ENCODE measurements at places on chromosomes 5 and 9. TPM values are rescaled to one million over a fixed set of nuclear protein-coding genes. Genes with fewer than 3 reads are reported as not detected.

Gene SAPCD2
- 32.9 TPM for total RNA-seq

Gene MPDZ
- total RNA-seq = not detected

Gene TPD52L3
- total RNA-seq = not detected

Gene HBEGF
- 7.6 TPM for total RNA-seq

Gene WNK2
- total RNA-seq = 0.16 TPM

Gene IFNA2
- total RNA-seq = not detected

Data from T-helper 2 cell treated with Interferon-gamma antibody and Interleukin-4, amounts not matched to agents 100 ng/mL and 5 ng/mL, for 36 hours (primary cell).